ENCODE measurements at places on chromosomes 4 and X.

GRCh38 chrX:46978341-46979291 lies 66.4 kb downstream of the JADE3 start:
- peak; percentile 58 for DNase-seq

DNA sequence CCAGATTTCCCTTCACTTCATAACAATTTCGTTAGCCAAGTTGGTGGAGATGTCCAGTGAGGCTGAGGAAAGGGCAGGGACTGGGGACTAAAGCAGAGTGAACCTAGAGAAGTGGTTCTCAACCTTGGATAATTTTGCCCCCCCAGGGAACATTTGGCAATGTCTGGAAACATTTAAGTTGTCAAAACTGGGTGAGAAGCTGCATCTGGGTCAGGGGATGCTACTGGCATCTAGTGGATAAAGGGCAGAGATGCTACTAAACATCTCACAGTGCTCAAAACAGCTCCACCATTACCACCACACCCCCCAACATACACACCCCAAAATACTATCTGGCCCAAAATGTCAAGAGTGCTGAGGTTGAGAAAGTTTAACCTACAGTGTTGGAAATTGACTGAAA lies 32.0 kb upstream of the FGF16 start:
- DNase-seq: no peak

- no peak for DNase-seq
These were observed 897.7 kb upstream of the EPHA5 start for GRCh38 chr4:66568001-66568400.

DNA sequence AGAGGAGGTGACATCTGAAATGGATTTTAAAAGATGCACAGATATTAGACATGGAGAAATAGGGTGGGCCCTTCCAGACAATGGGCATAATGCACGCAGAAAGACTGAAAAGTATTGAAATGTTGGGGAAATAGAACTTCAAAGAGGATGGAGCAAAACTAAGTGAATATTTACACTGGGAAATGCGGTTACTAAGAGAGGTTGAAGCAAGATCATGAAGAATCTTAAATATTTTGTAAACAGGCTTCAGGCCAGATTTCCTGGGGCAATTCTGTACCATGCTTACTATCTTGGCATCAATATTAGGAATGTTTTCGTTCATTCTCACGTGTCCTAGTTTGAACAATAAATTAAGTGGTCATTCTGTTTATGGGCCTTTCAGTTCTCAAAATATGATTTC lies 216.3 kb downstream of the ADAMTS3 start:
- DNase-seq: peak; percentile 54

- DNase-seq: peak; percentile 69
These were observed 513.6 kb upstream of the PITX2 start for GRCh38 chr4:111136438-111136837.

DNA sequence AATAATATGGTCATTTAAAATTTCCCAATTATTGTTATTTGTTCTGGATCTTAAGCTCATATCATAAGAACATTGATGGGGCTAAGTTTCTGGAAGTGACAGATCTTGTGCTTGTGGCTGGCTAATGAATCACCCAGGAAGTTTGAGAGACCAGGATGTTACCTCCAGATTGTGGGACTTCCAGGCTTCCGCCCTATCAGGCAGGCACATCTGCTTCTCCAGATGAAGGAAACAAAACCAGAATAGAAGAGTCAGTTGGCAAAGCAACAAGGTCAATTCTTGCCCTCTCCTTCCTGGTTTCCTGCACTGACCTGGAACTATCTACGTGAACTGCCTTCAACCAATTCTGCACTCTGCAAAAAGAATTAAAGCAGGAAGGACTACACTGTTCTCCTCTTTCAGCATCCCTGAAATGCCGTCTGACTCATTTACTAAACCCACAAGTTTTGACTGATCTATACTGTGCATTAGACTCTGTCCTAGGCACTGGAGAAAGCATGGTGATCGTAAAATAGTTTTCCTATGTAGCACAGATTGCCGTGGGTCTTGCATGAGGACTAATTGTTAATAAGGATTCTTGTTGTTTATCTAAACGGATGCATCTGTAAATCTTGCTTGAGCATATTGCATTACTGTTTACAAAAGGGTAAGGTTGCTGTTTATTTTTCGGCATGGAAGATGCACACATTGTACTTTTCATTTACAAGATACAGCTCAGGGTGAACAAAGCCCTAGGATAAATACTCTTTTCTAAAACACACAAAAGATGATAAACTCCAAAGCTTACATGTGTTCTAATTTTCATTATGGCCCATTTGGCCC lies 74.6 kb downstream of the AMELX start:
- DNase-seq: no peak

DNA sequence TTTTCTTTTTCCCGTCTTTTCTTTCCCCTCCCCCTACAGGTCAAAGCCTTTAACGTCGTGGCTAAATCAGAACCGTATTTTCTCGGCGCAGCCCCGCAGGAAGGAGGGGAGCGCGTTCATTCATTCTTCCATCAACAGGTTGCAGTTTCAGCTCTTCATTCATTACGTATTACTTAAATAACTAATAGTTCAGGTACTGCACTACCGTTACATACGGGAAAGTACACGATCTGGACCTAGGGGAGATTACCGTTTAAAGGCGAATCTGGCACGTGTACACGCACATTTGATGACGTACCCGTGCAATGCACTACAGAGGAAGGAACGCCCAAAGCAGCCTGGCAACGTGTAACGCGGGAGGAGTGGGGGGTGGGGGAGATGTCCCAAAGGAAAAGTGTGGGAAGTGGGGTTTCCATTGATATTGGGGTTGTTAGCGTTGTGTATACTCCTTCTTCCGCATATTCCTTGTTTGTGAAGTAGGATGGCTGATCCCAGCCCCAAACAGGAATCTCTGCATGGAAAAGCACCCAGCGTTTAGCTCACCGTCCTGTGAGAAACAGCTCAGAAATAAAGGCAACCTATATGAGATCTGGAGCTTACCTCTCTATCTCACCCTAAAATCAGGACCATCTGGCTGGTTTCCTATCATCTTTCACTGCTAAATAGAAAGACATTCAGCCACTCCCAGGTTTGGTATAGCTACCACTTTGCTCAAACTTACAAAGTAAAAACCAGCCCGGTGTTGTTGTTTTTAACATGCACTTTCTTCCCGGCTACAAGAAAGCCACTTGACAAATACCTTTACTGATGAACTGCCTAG lies 585 bp upstream of the SEC24D start:
- DNase-seq: peak; percentile 63

DNA sequence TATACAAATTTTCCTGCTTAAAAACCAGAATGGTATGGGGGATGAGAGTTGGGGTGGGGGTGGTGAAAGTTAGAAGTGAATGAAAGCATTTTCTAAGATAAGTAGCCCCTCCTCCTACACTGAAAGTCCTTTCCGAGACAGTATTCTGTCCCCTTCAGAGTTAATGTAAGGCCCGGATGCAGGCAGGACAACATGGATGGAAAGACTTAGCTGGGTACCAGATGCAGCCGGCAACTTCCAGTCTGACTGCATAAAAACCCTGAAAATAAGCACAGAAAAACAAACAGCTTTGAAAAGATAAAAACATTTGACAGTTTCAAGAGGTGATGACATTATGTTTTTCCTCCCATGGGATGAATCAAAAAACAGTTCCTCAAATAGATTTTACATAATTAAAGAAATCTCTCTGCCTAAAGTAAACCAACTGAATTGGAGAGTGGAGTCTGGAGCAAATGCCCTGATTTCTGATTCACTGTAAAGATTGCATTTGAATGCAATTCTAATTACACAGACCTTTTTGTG lies 196.3 kb downstream of the GPAT3 start:
- DNase-seq: no peak

GRCh38 chr4:123649645-123650391 lies 253.2 kb downstream of the SPRY1 start:
- peak; percentile 77 for DNase-seq

DNA sequence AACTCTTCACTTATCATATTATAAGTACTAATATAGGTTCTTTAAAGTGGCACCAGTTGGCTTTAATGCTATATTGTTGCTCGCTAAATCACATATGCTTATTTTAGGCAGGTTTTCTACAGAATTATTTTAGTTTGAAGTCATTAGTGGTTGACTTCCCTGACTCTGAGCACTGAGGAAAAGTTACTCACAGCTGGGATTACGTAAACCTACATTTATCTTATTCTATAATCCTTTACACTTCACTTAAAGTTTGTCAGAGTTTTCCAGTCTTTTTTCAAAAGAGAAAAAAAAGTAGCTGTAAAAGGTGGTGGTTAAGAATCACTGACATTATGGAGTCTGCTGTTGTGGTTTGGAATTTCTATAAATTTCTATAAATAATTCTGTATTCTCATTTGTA lies 5.8 kb downstream of the UGT2B4 start:
- DNase-seq: no peak
